NK-92 treated with Interleukin-12 subunit alpha and Interleukin-12 subunit beta, amount 100 ng/mL, for 24 hours (cell line): ENCODE measurements at places on chromosomes 12 and 14.

DNA sequence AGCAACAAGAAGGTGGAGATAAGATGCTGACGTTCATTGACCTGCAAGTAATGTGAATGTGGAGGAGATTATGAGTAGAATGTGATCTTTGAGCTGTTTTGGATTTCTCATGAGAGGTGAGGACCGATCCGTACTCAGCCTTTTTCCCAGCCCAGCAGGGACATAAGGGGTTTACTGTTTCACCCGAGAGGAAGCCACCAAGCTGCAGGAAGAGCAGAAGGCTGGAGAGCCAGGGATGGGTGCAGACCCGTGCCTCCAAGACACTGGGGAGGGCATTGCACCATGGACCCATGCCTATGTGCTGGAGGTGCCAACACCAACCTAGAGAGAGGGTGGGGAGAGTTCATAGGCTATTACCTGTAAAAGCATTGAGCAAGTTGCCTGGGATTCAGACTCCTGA, 206.0 kb upstream of the DIO3 start:
- no peak for DNase-seq

DNA sequence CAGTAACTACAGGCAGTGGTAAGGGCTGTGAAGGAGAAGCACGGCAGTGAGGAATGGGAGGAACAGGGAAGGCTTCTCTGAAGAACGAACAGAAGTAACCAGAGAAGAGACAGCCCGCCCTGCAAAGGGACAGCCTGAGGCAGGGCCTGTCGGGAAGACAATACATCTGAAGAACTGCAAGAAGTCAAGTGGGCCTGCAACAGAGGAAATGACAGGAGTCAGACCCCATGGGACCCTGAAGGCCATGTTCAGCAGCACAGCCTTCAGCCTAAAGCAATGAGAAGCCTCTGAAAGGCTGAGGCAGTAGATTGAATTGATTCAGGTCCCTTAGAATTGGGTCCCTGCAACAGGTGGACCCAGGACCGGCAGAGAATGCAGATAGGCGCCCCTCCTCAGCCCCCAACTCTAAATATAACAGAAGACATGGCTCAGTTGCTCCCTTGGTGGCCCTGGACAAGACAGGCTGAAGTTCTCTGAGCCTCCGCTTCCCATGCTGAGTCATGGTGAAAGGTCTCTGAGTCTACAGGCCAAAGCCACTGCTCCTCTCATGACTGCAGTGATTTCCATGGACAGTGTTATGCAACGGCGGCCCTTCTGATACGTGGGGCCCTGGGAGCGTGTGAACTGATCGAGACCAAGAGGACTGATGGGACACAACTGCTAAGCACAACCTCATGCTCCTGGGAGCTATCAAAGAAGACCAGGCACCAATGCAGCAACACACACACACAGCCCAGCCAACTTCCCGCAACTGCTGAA, 10.8 kb upstream of the ACTR6 start:
- DNase-seq = no peak

DNA sequence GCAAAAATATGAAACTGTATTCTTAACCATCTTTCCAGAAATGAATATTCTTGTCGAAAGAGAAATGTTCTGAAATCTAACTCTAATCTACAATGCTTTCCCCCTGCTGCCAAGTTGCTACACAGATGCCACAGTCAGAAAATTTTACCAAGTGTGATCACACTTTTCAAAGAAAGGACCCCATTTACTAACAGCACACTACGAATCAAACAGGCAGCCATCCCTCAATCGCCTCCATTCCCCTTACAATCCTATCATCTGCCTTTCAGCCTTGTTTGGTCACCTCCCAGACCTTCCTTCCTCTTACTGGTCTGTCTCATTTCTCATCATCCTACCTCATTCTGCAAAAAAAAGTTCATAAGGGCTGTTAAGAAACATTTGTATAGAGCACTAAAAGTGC, 190.1 kb downstream of the MED13L start:
- no peak for DNase-seq

DNA sequence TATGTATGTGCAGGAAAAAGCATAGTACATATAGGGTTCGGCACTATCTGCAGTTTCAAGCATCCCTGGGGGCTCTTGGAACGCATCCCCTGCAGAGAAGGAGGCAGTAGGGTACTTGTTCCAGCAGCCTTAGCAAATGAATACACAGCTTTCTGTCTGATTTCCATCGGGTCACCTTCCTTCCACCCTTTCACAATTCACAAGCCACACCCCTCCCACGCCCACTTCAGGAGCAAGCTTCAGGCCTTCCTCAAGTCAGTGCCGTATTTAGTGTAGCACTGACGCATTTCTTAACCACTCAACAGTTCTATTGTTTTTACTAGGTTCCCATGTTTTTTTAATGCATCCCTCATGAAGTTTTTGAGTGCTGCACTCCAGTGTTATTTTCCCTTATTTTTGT, 64.2 kb downstream of the CLMN start:
- DNase-seq = no peak

DNA sequence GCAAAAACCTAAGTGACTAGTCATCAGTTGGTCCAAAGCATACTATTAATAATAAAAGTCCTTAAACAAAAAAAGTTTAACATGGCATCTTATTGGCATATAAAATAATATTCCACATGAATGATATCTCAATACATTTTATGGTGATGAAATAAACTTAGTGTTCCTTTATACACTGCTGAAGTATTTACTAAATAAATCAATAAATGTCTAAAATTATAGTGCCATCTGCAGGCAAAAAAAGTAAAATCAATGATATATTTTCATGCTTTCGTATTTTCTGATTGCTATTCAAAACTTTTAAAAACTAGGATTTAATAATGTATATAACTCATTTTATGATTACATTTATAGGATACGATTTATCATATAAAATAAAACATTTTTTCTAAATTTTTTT, 30.5 kb downstream of the PUS7L start:
- no peak for DNase-seq

DNA sequence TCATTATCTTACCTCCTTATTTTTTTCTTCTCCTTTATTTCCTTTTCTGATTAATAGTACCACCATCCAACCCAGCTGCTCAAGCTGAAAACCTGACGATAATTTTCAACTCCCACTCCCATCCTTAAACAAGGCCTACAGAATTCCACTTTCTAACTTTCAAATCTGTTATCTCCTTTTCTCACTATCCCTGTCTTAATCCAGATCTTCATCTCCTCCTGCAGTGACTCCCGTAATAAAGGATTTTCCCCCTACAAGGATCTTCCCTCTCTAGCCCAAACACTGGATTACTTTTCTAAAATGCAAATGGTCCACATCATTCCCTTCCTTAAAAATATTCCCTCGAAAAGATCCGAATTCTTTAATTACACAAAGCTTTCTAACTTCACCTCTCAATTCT, 1.5 kb downstream of the TRAPPC6B start:
- DNase-seq = no peak

- DNase-seq = no peak
Observed at GRCh38 chr12:118900993-118901392, 80.3 kb upstream of the SRRM4 start.

DNA sequence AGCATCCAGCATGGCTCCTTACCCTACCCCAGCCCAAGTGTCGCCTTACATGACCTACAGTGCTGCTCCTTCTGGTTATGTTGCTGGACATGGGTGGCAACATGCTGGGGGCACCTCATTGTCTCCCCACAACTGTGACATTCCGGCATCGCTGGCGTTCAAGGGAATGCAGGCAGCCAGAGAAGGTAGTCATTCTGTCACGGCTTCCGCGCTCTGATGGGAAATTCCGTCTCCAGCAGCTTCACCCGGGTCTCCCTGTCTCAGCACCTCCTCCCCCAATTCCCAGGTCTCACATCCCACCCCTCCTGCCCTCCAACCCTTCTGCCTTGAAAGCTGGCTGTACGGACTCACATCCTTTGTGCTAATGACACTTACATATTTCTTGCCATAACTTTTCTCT, 14.6 kb downstream of the PAX9 start:
- DNase-seq = no peak

GRCh38 chr12:42873401-42873800, 283.9 kb upstream of the PRICKLE1 start:
- DNase-seq = no peak

DNA sequence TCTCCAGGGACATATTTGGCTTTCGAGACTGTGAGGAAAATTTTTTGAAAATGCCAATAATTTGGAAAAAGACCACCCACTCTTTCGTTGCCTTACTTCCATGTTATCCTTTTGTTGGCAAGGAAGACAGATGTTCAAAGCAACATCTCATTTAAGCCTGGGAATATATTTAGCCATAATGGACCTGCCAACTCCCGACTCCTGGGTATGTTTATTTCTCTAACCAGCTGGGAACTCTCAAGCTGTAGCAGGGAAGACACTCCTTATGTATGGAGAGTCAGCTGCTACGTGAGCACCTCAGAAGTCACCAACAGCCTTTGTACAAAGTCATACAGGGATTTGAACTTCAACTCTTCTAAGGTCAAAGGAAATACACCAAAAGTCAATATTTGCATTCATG, 96.5 kb upstream of the DAAM1 start:
- no peak for DNase-seq

DNA sequence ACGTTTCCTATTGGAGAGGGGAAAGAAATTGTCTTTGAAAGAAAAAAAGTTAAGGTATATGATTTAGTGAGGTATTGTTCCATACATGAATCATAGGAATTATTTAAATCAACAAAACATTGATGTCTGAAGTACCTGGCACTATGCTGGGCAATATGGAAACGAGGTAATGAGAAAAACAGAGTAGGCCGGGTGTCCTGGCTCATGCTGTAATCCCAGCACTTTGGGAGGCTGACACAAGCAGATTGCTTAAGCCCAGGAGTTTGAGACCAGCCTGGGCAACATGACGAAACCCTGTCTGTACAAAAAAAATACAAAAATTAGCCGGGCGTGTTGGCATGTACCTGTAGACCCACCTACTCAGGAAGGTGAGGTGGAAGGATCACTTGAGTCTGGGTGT, 45.9 kb downstream of the AEBP2 start:
- DNase-seq = no peak

DNA sequence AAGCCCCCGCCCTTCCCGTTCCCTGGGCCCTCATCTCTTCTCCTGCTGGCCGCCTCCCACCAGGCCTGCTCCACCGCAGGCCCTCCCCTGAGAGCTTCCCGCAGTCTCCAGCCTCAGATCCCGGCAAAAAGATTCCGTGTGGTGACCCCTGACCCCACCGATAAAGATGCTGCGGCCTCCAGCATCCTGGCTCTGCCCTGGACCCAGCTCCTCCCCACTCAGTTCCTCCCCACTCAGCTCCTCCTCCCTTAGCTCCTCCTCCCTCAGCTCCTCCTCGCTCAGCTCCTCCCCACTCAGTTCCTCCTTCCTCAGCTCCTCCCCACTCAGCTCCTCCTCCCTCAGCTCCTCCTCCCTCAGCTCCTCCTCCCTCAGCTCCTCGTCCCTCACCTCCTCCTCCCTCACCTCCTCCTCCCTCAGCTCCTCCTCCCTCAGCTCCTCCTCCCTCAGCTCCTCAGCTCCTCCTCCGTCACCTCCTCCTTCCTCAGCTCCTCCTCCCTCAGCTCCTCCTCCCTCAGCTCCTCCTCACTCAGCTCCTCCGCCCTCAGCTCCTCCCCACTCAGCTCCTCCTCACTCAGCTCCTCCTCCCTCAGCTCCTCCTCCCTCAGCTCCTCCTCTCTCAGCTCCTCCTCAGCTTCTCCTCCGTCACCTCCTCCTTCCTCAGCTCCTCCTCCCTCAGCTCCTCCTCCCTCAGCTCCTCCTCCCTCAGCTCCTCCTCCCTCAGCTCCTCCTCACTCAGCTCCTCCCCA, 17.0 kb downstream of the NOC4L start:
- no peak for DNase-seq

- DNase-seq = no peak
Observed at GRCh38 chr14:24194186-24194872, 912 bp downstream of the TM9SF1 start.
